ENCODE measurements at places on chromosomes 5 and 9.

- no peak for DNase-seq
Observed at GRCh38 chr9:74503219-74503618, 6.1 kb downstream of the RORB start.

DNA sequence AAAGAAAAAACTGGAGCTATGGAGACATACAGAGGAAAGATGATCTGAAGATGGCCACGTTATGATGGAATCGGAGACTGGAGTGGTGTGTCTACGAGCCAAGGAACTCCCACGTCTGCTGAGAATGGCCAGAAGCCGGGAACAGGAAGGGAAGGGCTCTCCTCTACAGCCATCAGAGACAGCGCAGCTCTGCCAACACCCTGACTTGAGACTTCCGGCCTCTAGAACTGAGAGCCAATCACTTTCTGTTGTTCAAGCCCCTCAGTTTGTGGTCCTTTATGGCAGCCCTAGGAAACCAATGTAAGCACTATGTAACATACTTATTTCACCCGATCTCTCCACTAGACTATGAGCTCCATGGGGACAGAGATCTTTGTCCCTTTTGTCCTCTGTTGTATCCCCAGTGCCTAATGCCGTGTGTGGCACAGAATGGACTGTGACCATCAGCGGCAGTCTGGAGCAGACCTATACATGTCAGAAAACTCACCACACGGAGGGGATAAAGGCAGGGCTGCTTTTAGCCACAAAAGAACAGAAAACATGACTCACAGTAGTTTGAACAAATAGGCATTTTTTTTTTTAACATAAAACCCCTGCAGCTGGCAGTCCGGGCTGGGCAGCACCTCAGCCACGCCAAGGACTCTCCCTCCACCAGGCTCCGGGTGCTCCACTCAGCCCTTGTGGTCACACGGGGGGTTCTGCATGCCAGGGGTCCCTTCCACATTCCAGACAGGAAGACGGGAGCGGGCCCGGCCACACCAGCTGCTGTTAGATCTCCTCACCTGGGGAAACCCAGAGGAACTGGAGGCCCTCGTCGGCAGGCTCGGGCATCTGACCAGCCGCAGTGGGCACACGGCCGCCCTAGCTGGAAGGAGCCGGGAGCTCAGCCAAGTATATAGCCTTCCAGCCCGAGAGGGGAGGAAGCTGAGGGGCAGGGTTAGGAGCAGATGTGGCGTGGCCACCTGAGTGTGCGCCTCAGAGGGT, 16.1 kb upstream of the MXD3 start:
- DNase-seq = no peak

DNA sequence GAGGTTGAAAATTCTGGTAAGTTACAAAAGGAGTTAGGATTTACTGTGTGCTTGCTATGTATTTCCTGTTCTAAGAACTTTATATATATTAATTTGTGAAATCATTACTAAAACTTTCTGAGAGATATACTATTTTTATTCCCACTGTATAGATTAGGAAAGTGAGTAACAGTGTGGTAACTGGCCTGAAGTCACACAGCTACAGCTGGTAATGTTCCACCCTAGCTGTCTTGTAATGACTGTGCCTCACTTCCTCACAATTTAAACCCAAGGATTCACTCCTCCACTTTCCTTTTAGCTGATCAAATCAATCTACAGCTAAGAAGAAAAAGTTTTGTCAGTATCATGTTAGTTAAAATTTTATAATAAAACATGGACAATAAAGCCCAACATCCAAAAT, 278.8 kb downstream of the GAS1 start:
- no peak for DNase-seq

GRCh38 chr9:111186021-111186530, 143.9 kb downstream of the OR2K2 start:
- DNase-seq = no peak

DNA sequence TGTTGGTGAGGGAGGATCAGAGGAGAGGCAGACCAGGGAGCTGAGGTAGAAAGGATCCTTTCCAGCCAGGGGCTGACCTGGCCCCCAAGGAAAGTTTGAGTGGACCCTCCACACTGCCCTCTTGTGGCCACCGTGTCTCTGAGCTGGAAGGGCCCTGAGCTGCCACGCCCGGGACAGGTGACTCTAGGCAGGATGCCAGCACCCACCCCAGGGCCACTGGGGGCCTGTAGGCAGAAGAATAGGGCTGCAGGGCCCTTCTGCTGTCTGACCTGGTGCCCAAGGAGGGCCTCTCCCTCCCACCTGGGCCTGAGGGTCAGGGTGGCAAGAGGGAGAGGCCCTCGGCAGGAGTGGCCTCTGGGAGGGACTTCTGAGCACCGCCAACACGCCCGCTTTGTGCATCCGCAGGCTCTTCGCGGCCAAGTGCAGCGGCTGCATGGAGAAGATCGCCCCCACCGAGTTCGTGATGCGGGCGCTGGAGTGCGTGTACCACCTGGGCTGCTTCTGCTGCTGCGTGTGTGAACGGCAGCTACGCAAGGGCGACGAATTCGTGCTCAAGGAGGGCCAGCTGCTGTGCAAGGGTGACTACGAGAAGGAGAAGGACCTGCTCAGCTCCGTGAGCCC, 76.8 kb downstream of the LMX1B start:
- DNase-seq = peak; percentile 54

- no peak for DNase-seq
Observed at GRCh38 chr5:141783005-141783946, 94.9 kb downstream of the PCDH1 start.

GRCh38 chr5:72653586-72653985, 146.4 kb upstream of the ZNF366 start:
- no peak for DNase-seq

DNA sequence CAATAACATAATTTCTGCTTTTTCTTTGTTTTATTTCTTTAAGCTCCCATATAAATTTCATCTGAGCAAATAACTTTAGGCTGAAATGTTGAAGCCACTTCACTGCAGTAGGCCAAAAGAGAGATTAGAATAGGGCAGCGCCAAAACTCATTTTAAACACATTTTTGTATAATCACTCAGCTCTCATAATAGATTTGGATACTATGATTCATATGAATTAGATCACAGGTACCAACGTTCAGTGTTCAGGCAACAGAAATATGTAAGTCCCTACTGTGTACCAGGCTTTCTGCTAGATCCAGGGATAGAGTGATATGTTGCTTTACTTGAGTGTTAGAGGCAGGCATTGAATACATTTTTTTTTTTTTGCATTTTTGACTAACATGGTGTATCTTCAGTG, 370.5 kb downstream of the PTPRD start:
- no peak for DNase-seq

DNA sequence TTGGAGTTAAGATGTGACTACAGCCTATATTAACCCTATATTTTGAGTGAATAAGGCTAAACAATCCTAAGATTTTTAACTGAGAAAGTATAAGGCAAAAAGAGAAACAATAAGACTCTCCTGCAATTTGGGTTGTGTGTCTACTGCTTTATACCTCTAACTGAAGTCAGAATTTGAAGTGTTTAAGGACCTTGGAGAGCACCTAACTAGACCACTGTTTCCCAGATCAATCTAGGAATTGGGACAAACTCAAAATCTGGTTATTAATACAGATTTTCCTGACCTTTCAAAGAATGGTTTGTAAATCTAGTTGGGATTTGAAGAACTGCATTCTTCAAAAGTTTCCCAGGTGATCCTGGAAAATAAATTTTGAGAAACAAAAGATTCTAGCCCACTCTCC, 42.1 kb downstream of the GABRA1 start:
- no peak for DNase-seq
